Activated CD4-positive, alpha-beta T cell treated with anti-CD3 and anti-CD28 coated beads, Interleukin-2, amount 50 U/mL, for 16 hours (primary cell): ENCODE measurements at places on chromosomes 12 and 14.

- DNase-seq, result no peak
Observed at GRCh38 chr12:114698566-114699163, 14.7 kb upstream of the TBX3 start.

DNA sequence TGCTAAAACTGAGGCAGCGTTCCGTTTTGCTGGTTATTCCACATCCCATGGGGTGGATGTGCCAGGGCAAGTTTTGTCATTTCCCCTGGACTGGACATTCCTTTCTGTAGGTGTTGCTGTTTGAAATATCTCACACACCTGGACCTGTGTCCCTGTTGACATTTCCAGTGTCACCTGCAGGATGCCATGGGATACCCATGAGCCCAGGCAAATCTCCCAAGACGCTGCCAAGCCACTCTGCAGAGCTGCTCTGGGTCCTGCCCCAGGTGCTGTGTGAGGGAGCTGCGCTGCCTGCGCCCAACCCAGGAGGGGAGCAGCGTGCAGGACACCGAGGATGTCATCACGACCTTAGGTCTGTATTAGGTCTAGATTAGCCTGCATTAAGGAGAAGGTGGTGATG lies 5.2 kb upstream of the PACS2 start:
- no peak for DNase-seq

GRCh38 chr12:75155962-75156361 lies 53.7 kb downstream of the KCNC2 start:
- no peak for DNase-seq

DNA sequence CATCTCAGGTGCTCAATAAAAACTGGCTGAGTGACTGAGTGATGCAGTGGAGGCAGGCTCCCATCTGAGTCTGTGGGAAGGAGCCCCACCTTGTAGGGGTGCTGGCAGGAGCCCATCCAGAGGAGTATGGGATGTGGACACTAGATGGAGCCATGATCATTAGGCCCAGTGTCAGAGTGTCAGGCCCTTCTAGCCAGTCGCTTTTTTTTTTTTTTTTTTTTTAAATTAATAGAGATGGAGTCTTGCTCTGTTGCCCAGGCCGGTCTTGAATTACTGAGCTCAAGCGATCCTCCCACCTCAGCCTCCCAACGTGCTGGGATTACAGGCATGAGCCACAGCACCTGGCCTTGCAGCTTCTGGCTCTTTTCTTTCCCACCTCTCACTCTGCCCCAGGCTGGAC lies 11.5 kb downstream of the RITA1 start:
- peak; percentile 70 for DNase-seq
